ENCODE measurements at places on chromosomes 3 and 15. TPM values are rescaled to one million over a fixed set of nuclear protein-coding genes. Genes with fewer than 3 reads are reported as not detected.

GRCh38 chr3:140523600-140523999 lies 154.3 kb upstream of the TRIM42 start:
- DNase-seq = no peak

KIF15 gene
- 0.53 TPM for total RNA-seq

- peak; percentile 37 for DNase-seq
Observed at GRCh38 chr3:116661196-116661595, 48.4 kb upstream of the TUSC7 start.

GRCh38 chr3:170656284-170656683 lies 70.4 kb upstream of the SLC7A14 start:
- DNase-seq = no peak

DNA sequence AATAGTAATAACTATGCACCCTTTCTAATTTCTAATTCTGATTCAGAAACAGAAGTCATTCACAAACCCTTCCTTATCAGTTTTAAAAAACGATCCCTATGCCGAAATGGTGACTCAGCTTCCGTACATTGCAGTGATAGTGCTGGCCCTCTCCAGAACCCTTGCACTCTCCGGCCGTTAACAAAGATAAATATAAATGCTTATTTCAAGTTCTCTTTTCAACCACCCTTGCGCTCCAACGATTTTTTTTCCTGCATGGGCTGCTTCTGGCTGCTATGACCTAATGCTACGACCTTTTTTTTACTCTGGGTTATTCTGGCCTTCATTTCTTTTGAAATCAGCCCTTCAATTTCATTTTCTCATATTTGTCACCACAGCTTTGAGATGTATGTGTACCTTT lies 646.2 kb downstream of the NTRK3 start:
- no peak for DNase-seq

DNA sequence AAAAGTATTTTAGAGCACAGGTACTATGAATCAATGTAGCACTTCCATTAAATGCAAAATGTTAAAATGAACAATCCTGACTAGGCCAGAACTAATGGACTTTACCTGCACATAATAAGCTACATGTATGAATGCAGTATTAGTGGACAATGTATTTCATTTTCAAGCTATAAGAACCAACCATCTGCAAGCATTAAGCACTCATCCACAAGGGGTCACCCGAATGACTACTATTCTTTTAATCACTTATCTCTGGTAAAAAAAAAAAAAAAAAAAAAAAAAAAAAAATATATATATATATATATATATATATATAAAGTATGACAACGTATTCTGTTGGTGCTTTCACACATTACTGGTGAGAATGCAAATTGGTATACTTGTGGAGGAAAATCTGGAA lies 7.2 kb downstream of the HERC1 start:
- peak; percentile 30 for DNase-seq

HTR3E gene
- total RNA-seq = not detected

MOBP gene
- not detected for total RNA-seq

- no peak for DNase-seq
Observed at GRCh38 chr3:15399970-15400369, 27.4 kb downstream of the METTL6 start.

VILL gene
- 121 TPM for total RNA-seq

CLRN1 gene
- total RNA-seq = not detected

SPATA12 gene
- total RNA-seq = not detected

GRCh38 chr15:33468740-33469139 lies 158.0 kb downstream of the RYR3 start:
- DNase-seq = no peak

SCN5A gene
- total RNA-seq = not detected

CADM2 gene
- total RNA-seq = 0.26 TPM

LCMT2 gene
- total RNA-seq = 5.4 TPM

DNA sequence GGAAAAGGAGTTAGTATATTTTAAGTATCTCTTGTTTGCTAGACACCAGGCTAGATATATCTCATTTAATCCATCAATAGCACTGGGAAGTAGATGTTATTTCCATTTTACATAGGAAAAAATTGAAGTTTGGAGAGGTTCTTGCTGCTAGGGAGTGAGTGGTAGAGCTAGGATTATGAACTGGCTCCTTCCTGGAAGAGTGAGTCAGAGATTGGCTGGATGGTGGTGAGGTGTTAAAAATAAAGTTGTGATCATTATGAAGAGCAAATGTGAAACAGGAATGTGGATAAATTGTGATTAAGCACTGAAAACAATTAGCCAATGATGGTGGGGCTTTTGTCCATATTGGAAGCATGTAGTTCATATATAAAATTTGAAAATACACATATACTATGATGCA lies 234.2 kb downstream of the WNT5A start:
- no peak for DNase-seq

DNA sequence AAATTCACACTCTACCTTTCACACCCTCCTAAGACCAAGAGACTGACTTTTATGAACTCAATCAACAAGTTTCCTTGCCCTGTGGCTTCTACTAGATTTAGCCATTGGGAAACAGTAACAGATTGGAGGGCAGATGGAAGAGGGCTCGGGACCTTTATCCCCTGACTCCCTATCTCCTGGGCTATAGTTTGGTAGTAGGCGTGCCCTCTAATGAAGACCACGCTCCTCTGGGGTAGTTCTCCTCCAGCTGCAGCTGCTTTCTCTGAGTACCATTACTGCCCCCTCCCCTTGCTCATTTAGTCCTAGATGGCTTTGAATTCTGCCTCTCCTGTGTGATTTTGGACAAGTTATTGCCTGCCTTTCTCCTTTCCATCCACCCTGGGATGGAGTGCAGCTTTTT lies 33.3 kb downstream of the FMN1 start:
- no peak for DNase-seq

STOML1 gene
- total RNA-seq = 8.6 TPM

- DNase-seq = no peak
Observed at GRCh38 chr15:89916660-89917059, 3.9 kb upstream of the ARPIN start.

CCR1 gene
- total RNA-seq = not detected

DNA sequence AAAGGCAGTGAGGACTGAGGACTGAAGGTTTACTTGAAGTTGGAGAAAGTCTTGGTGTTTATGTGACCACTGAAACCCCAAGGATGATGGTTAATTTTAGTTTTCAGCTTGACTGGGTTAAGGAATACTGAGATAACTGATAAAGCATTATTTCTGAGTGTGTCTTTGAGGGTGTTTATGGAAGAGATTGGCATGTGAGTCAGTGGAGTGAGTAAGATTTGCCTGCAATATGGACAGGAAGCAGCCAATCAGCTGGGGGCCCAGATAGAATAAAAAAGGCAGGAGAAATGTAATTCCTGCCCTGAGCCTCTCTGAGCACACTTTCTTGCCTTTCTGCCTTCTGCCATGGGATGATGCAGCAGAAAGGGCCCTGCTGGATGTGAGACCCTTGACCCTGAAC lies 92.4 kb downstream of the KBTBD8 start:
- DNase-seq = peak; percentile 81

GRCh38 chr3:43243590-43244587 lies 42.5 kb upstream of the SNRK start:
- no peak for DNase-seq

- no peak for DNase-seq
Observed at GRCh38 chr15:55522742-55523450, 14.9 kb upstream of the DNAAF4 start.

DNA sequence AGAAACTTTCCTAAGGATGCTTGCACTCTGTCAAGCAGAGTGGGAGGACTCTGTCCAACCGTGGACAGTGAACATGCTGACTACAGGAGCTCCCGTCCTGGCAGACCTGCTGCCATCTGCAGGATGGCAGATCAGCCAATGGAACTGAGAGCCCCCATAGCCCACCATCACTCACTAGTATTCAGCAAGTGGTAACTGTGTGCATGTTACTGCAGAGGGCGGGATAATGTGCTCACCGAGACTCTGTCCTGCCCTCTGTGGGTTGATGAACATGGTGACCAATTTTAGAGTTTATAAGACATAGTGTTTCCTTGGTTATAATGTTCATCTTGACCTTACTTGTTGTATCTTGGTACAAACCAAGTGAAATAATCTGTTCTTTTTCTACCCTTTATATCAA lies 11.5 kb downstream of the CSPG5 start:
- DNase-seq = no peak

DNA sequence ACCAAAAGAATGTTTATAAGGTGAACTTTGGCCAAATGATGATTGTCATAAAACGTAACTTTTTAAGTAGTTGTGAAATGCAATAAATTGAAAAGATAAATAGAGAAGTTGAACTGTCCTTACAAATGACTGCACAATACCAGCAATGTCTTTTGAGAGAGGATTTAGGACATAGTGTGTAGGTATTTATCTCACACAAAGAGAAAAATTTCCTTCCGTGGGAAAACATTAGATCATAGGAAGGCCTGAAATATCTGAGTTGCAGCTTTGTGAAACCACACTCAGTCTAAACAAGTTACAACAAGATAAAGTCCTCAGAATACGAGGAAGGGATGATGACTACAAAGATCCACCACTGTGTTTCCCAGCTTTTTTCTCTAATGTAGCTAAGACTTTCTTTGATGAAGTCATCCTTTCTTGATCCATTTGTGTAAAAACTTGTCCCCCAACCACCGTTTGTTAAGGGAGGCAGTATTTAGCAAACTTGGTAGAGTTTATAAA lies 16.0 kb downstream of the ROBO2 start:
- peak; percentile 98 for DNase-seq

GRCh38 chr3:155231792-155232191 lies 61.7 kb downstream of the STRIT1 start:
- no peak for DNase-seq

DNA sequence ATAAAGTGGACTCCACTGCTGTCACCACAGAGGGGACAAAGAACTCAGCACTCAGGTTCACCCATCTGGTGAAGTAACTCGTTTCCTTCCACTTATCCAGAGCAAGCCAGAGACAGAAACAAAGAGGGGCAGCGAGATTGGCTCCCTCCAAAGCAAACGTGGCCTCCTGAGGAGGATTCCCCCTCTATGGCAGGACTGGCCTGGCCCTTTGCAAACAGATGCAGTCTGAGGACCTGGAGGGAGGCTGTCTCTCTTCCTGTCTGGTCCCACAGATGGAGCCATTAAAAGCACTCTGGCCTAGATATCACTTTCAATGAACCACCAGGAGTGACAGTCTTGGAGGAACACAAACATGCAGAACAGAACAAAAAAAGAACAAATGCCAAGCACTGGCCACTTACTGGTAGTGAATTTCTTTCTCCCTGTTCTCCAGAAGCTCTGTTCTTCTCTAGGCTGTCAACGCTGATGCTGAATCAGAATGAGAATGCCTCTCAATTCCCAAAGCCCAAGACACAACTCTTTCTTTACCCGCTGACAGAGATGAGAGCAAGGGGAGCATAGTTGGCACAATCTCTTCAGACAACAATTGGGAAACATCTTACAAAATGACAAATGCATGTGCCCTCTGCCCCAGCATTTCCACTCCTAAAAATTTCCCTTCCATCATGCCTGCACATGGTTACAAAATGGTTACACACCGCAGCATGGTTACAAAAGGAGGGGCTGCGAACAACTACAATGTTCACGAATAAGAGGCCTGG lies 14.3 kb downstream of the KLHL25 start:
- no peak for DNase-seq

GRCh38 chr15:82530606-82531379 lies 9.5 kb downstream of the RPS17 start:
- DNase-seq = peak; percentile 71

DNA sequence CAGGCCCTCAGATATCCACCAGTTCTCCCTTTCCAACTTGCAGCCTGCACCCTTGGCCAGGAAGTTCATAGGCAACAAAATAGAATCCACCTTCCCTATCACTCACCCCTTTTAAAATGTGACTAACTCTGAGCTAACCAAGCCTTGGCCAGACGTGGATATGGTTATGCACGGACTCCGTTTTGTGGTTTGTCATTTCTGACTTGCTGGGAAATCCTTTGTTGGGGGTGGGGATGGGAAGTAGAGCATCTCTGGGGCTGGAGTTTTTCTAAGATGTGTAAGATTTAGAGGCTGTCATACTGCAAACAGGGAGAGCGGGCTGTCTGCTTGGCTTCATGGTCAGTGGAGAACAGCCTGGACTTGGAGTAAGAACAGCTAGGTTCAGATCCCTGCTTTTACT lies 62.6 kb downstream of the SMAD3 start:
- DNase-seq = peak; percentile 98

DNA sequence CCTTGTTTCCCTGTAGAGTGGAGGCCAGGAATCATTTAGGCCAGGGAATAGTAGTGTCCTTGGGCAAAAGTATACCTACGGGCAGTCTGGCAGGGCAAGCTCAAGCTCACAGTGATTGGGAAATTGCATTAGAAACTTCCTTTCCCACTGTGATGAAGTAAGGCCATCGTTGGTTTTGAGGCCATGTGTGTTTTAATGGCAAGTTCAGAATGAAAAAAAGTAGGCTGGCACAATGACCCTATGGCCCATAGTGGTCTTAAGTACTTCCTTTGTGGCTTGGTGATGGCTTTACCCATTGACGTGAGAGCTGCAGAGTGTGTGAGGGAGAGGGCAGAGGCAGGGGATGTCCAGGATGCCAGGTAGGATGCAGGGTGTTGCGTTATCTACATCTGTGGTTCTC lies 28.8 kb downstream of the LIMD1 start:
- no peak for DNase-seq

DNA sequence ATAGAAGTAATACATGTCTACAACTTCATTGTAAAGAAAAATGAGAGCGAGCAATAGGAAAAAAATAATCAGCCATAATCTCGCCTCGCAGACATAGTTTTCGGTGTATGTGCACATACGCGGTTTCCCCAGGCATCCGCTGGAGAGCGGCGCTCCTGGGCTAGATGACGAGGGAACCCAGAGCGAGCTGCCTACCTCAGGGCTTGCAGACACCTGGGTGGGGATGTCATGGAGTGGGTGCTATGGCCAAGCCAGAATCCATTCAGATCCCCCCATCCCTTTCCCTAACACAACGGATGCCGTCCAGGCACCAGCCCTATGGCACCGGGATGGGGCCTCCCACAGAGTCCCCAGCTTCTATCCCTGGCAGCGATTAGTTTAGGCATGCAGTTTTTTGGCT lies 4.5 kb upstream of the CFAP100 start:
- no peak for DNase-seq

FAN1 gene
- 22.3 TPM for total RNA-seq

DNA sequence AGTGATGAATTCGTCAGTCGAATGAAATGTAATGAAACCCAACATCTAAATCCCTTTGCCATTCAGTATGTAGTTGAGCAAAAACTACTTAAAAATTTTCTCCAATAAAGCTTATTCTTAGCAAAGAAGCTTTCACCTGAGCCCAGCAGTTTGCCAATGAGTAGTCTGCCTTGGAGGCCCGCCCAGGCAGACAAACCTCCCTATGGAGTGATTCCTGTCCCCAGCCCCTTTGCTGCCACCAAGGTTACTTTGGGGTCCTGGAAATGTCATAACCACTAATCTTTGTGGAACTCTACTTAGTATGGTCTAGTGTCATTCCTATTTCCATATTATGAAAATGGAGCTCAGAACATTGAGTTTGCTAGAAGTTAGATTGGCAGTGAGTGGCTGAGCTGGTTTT lies 12.1 kb downstream of the UBAP1L start:
- no peak for DNase-seq

DNA sequence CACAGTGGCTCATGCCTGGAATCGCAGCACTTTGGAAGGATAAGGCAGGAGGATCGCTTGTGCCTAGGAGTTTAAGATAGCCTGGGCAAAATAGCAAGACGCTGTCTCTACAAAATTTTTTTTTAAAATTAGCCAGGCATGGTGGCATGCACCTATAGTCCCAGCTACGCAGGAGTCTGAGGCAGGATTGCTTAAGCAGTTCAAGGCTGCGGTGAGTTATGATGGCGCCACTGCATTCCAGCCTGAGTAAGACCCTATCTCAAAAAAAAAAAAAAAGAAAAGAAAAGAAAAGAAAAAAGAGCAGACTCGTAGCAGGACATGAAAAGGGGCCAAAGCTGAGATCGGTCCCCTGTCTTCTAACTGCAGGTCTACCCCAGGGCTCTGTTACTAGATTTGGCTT lies 18.9 kb downstream of the SRGAP3 start:
- DNase-seq = no peak
